ENCODE measurements at places on chromosomes 13 and 19.

- DNase-seq: no peak
Measured at GRCh38 chr19:4675346-4675745, 5.2 kb upstream of the MYDGF start.

- DNase-seq: no peak
Measured at GRCh38 chr13:99231721-99232120, 26.5 kb downstream of the GPR18 start.

- DNase-seq: no peak
Measured at GRCh38 chr13:40143106-40143505, 487.6 kb downstream of the COG6 start.

DNA sequence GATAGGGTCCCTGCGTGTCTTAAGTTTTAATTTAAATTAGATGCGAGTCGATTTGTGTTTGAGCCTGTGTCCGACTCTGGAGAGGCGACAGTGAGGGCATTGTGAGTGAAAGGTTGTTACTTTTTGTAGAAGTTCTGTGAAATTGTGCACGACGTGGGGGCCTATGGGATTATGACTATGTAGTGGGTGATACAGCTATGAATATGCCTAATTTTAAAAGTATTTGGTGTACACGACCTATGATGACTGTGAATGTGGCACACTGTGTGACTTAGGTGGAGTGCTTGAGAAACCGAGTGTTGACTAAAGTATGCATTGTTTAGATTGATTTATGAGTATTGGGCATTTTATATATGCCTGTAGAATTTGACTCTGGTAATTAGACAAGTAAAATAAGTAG is 646 bp downstream of the ZNF567 start:
- no peak for DNase-seq

DNA sequence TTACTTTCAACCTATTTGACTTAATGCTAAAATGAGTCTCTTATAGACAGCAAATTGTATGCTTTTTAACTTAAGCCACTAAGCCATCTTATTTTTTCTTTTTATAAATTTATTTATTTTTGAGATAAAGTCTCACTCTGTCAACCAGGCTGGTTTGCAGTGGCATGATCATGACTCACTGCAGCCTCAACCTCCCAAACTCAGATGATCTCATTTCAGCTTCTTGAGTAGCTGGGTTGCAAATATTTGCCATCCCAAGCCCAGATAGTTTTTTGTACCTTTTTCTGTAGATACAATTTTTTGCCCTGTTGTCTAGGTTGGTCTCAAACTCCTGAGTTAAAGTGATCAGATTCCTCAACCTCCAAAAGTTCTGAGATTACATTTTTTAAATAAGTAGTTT is 27.1 kb downstream of the ZNF714 start:
- DNase-seq: no peak

GRCh38 chr13:50891206-50891605 is 18.4 kb upstream of the RNASEH2B start:
- DNase-seq: no peak
